ENCODE measurements at places on chromosomes 7 and 10.

GRCh38 chr7:44094365-44094764 lies 9.8 kb upstream of the AEBP1 start:
- no peak for DNase-seq

GRCh38 chr7:29377718-29378117 lies 183.1 kb downstream of the CHN2 start:
- DNase-seq: no peak

- DNase-seq: no peak
Measured at GRCh38 chr7:158015403-158016179, 572.0 kb downstream of the PTPRN2 start.

DNA sequence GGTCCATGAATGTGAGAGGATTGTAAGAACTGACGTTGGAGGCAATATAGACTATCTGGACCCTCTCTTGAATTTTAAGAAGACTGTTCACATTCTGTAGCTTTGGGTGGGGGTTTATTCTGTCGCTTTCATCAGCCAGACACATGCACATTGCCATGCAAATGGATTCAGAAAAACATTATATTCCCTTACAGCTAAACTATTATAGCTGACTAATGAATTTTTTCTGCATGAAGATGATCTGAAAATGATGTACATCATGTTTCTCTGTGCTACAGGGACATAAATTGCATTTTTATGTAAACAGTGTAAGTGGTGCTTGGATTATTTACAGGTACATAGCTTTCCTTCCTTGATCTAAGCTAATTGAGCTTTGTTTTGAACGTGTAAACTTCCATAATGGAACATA lies 1.5 kb downstream of the MET start:
- no peak for DNase-seq

DNA sequence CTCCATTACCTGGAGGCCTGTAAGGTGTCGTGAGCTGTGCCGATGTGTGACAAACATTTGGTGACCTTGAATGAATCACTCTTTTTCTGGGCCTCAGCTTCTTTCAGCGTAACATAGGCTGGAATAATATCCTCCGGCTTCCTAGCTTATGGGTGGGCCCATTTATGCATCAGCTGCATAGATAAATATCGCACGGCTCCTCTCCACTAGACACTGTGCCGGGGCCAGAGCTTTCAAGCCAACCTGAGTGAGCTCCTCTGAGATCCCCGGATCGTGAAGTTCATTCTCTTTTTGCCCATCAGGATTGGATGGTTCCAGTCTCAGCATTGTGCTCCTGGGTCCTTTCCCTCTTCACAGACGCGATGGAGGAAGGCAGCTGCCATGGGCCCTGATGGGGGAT lies 574.3 kb upstream of the FOXK1 start:
- DNase-seq: no peak

DNA sequence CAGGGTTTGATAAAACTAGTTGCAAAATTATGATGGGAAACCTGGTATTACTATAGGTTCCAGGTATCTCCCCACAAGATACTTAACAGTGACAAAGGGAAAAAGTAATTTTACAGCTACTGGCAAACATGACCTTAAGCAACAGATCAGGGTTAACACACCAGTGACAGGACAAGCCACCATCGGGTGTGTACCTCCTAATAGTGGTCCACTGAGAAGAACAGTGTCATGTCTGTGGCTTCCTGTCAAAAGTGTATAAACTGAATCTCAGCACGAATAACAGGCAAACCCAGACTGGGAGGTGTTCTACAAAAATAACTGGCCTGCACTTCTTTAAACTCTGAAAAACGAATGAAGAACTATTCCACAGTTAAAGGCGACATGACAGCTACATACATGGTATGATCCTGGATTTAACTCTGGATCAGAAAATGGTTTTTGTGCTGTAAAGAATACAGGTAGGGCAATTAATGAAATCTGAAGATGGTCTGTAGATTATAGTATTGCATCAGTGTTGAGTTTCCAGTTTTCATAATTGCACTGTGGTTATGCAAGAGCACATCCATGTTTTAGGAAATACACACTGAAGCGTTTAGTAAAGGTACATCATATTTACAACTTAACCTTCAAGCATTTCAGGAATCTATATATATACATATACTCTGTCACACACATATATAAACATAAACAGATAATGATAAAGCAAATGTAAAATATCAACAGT lies 32.0 kb upstream of the ARMS2 start:
- DNase-seq: no peak

GRCh38 chr7:92639213-92639896 lies 49.2 kb upstream of the FAM133B start:
- DNase-seq: no peak

DNA sequence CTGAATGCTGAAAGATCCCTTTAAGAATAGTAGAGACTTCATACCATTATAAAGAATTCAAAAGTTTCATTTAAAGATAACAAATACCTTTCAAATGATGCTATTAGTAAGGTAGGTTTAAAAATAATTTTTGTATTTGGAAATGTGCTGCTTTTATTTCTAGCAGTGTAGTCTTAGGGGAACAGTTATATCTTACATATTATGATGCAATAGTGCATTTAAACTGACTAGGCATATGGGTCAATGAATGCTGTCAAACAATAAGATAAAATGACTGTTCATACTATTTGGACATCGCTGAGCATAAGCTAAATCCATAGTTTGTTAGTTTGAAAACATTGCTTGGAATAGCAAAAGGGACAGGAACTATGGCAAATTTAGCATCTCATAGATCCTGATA lies 354.8 kb upstream of the SEMA3A start:
- no peak for DNase-seq

- DNase-seq: no peak
Measured at GRCh38 chr7:156466955-156467625, 173.5 kb upstream of the RNF32 start.

- no peak for DNase-seq
Measured at GRCh38 chr7:41930538-41931262, 227.8 kb upstream of the INHBA start.

DNA sequence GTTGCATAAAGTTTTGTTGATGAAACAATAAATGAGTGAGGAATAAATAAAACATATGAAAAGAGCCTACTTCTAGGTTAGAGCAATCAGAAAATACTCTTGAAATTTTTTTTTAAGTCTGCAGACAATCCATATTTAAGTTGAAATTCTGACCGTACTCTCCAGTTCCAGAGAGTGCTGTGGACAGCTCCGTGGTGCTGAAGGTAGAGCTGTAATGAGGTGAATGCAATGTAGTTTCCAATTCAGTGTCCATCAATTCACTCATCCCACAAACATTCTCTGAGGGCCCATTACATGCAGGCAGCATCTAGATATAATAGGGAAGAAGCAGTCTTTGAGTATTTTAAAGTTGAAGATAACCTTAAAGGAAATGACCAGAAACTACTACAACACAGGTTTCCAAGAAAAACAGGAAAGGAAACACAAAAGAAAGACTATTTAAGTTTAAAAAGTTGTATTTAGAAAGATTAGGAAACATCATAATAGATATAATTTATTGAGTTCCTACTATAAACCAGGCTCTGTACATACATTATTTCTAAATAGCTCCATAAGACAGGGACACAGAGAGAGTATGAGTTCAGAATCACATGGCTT lies 44.0 kb upstream of the CRTAC1 start:
- no peak for DNase-seq

DNA sequence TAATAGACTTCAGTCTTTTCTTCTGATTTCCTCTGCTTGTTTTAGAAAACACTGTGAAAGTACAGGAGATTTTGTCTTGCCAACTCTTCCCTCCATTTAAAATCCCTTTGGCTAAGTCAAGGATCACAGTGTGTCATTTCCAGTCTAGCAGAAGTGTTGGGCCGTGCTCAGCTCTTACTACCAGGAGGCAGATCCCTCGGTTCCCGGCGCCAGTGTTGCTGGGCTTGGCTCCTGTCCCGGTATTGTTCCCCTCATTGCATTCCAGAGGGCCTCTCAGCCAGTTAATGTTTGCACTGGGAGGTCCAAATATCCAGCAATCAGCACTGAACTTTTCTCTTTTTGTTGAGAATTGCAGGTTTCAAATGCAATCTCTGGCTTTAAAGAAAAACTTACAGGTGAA lies 612.1 kb upstream of the MGMT start:
- no peak for DNase-seq

- DNase-seq: no peak
Measured at GRCh38 chr7:65798111-65799075, 74.5 kb upstream of the VKORC1L1 start.

DNA sequence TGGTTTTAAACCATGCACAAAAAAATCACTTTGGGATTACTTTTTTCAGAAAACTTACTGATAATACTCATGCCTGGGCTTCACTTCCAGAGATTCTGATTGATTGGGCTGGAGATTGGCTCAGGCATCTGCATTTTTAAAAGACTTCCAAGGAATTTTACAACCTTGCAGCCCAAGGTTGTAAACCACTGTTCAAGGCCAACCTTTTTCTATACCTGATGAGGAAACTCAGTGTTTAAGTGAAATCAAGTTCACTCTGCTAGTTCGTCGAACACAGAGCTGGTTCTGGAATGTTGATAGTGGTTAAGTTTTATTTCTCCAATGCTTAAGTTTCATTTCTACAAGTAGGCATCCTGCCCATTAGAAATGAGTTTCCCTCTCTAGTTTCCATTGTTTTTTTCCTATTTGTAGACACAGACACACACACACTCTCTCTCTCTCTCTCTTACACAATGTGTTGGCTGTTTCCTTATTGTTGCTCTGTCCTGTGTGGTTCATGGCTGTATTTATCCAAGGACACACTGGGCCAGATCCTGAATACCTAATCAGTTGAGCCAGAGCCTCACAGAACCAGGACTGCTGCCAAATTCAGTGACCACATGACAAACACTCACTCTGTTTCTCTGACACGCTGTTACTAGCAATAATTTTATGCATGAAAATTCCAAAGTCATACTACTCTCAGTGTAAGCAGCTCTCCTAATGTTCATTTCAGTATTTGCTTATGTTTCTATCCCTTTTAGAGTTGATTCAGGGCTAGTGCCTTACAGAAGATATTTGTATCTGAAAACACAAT lies 3.7 kb upstream of the IFIT1B start:
- no peak for DNase-seq

GRCh38 chr7:20083781-20084180 lies 133.4 kb downstream of the MACC1 start:
- no peak for DNase-seq

GRCh38 chr7:143295870-143296269 lies 7.7 kb downstream of the CASP2 start:
- no peak for DNase-seq

DNA sequence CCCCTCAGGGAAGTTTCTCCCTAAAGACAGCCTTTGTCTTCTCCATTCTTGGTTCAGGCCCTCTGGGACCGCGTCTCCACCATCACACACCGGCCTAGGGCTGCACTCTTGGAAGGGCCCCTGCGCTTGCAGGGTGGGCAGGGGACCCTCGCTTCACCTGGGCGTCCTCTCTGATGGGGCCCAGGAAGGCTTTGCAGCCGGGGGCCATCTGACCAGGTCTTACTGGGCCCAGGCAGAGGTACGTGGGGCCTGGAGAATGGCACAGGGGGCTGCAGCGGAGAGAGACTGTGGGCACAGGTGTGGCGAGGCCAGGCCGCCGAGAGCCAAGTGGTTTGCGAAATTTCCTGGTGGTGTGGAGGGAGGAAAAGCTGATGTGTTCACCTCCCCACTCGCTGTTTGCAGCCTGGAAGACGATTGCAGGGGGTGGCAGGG lies 44.4 kb downstream of the ALOX5 start:
- DNase-seq: no peak

GRCh38 chr7:117588352-117588794 lies 108.5 kb downstream of the CFTR start:
- no peak for DNase-seq

- no peak for DNase-seq
Measured at GRCh38 chr10:60747817-60748469, 30.3 kb upstream of the CDK1 start.

DNA sequence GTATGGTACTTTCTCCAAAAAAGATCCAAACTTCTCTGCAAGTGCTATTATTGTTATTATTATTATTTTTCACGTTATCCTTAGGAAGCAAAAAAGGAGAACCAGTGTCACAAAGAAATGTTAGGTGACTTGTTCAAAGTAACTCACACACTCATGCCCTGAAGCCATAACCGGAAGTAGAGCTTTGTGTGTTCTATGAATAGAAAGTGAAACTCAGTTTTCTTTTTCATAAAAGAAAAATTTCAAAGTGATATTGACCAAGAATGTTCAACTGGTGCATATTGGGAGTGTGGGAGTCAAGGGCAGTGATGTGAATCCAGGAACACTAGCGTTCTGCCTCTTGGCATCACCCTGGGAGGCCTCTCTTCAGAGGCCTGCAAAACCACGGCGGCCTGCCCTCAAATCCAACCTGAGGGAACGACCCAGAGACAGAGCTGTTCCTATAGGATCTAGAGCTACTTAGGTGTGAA lies 106.1 kb downstream of the PRKCQ start:
- peak; percentile 50 for DNase-seq

- no peak for DNase-seq
Measured at GRCh38 chr10:12547301-12547771, 198.0 kb downstream of the CAMK1D start.

DNA sequence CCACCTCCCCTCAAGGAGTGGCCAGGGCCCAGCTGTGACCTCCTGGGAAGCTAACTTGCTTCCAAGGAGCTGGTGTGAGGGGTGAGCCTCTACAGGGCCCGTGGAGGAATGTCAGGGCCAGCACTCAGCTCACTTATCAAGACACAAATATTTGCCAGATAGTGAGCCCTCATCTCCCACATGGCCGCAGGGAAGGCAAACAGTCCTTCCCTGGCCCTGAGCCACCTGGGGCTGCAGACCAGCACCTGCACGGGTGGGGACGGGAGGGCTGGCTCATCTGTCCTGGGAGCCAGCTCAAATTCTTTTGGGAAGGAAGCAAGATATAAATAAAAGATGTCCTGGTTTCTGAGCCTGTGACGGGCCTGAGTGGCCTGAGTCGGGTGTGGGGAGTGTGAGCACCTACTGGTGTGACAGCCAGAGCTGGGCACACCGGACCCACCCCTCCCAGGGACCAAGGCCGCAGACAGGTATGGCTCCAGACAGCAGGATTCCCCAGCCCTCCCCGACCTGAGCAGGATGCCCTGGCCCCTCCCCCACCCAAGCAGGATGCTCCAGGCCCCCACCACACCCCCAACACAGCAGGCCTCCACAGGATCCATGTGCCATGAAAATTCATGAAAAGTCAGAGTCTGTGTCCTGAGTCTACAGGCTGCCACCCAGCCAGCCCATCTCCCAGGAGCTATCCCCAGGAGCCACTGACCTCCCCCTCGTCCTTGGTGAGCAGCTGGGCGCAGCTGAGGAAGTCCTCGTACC lies 148.0 kb downstream of the MAPK8 start:
- no peak for DNase-seq

- no peak for DNase-seq
Measured at GRCh38 chr10:99958806-99959205, 50.9 kb downstream of the DNMBP start.

GRCh38 chr10:20893297-20893696 lies 3.8 kb downstream of the NEBL start:
- DNase-seq: no peak

DNA sequence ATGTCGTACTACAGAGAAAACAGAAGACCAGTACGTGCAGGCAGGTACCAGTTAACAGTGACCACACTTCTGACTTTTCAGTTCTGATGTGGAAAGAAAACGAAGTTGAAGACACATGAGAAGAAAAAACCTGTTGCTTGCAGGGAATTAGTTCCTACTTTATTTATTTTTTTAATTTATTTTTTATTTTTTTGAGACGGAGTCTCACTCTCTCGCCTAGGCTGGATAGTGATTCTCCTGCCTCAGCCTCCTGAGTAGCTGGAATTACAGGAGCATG lies 73.8 kb upstream of the ATP6V0A4 start:
- no peak for DNase-seq

Data from GF-D8 (cell line).